ENCODE measurements at places on chromosomes 16 and 17. TPM values are rescaled to one million over a fixed set of nuclear protein-coding genes. Genes with fewer than 3 reads are reported as not detected.

GRCh38 chr16:14365200-14365851 is 264.7 kb downstream of the PARN start:
- peak; percentile 71 for DNase-seq
- no peak overlapping the region for H3K27ac ChIP-seq
- H3K4me3 ChIP-seq, result no peak overlapping the region
- peaks cover 14% of the 10 kb centered on the region for H3K4me1 ChIP-seq

ITGAD gene
- total RNA-seq, result not detected

ECI1 gene
- total RNA-seq, result 56.4 TPM

TBX21 gene
- not detected for total RNA-seq

TPSG1 gene
- not detected for total RNA-seq

All from astrocyte (in vitro differentiated cells and primary cell).